Stromal cell of bone marrow (primary cell): ENCODE measurements at places on chromosomes 2 and 18.
A peak's percentile ranks its signal among the peaks of the same experiment; 100 is the strongest.

DNA sequence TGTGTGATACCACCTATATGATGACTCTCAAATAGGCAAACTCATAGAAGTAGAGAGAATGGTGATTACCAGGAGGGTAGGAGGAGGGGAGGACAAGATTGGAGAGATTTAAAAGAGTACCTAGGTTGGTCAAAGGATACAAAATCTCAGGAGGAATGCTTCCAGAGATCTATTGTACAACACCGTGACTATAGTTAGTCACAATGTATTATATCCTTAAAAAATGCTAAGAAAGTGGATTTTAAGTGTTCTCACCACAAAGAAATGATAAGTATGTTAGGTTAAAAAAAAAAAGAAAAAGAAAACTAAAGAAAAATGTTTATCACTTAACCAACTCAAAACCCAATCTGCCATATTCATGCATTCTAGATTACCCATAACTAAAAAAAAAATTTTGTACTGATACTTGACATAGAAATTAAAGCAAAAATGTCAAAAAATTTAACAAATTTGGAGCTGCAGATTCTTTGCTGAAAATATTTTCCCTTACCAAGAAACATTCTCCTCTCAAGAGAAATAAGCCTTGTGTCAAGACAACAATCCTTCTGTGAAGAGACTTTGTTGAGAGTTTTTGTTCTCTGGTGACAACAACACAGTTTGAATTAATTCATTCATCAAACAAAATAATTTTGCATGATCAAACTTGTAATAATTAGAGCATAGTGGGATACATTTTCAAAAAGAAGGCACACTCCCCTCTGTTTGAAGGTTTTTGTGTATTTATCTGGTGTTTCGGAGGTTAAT lies 213.1 kb downstream of the DNER start:
- DNase-seq = no peak

DNA sequence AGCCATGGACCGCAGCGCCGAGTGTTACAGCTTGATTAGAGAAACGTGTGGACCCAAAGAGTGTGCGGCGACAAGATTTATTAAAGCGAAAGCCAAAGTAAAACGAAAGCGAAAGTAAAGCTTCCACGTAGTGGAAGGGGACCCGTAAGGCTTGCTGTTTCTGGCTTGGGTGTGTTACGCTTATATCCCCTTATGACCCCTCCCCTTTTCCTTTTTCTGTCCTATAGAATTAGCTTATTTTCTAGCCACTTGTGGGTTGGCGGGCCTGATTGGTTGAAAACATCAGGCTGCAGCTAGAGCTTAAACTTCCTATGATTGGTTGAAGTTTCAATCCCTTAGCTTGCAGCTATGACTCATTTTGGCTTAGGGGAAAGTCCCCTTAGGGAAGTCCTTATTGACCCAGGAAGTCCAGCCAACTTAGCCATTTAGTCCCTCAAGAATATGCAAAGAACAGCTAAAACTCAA lies 969.7 kb downstream of the DCDC2C start:
- peak; percentile 15 for DNase-seq

DNA sequence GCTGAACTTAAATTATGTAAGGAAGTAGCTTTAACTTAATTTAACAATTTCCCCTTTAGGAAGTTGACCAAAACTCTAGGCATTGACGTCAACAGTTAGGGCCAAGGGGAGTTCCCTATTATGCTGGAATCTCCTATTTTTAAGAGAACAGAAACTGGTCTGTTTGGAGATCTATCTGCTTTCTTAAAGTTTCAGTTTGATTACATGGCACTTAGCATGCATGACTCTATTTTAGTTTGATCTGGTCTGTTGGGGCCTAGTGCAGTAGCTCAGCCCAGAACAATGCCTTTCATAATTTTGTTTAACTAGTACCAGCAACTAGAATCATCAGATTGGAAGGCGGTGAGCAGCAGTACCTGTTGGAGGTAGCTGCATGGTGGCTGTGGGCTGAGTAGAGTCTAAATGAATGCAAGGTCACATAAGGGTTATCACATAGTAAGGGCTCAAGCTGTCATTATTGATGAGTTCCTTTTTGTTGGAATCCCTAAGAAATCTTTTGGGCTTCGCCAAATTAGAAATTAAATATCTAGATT lies 60.5 kb upstream of the ZNG1B start:
- DNase-seq = no peak

DNA sequence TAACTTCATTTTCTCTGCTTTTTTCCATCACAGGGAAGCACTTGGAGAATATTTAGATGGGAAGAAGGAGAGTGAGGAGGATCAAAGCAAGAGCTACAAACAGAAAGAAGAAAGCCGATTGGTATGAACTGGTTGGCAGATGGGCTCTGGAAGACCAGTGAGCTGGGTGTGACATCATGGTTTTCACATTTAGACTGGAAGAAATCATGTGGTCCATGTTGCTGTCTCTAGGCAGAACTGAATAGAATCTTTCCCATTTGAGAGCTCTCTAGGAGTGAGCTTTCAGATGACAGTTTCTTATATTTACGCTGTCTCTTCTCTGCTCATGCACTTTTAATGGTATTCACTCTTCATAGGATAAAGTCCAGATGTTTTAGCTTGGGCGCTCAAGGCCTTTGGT lies 12.6 kb downstream of the DRC1 start:
- no peak for DNase-seq

GRCh38 chr2:151630372-151630771 lies 103.9 kb downstream of the NEB start:
- DNase-seq = no peak

GRCh38 chr18:39784541-39784940 lies 2170.5 kb upstream of the PIK3C3 start:
- DNase-seq = no peak

DNA sequence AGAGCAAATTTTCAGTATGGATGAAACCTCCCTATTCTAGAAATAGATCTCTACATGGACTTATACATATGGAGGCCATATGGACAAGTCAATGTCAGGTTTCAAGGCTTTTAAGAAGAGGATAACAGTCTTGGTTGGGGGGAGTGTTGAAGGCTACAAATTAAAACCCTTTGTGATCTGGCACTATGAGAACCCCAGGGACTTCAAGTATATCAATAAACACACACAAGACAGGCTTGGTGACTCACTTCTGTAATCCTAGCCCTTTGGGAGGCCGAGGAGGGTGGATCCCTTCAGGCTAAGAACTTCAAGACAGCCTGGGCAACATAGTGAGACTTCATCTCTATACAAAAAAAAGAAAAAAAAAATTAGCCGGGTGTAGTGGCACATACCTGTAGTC lies 127.2 kb upstream of the SP5 start:
- DNase-seq = no peak

- DNase-seq = no peak
These were observed 6.1 kb downstream of the RNF144A start for GRCh38 chr2:6923319-6923718.

DNA sequence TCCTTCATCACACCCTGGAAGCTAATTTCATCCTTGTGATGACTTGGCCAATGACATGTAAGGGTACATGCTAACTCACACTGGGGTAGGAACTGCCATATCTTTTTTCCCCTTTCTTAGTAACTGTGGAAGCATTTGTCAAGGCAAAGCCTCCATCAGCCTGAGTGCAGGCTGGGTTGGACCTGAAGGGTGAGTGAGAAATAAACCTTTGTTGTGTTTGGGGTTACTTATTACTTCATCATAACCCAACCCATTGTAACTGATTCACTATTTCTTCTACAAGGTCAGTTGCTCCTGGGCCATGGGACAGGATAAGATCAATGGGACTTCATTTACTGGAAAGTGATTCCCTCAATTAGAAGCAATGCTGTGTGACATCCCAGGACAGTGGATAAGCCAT lies 108.4 kb downstream of the COL6A3 start:
- DNase-seq = no peak

- no peak for DNase-seq
These were observed 22.8 kb upstream of the EXOC6B start for GRCh38 chr2:72848436-72849137.

GRCh38 chr2:188291617-188292347 lies at the start of gene GULP1:
GULP1 (plus strand) TSS chr2:188291874; CDS start chr2:188477703, 185,829 bp downstream.
- DNase-seq = peak; percentile 63

- peak; percentile 13 for DNase-seq
These were observed 46.4 kb downstream of the BMP10 start for GRCh38 chr2:68824831-68825230.

- DNase-seq = no peak
These were observed 49.9 kb downstream of the LPIN2 start for GRCh38 chr18:2963048-2963447.

DNA sequence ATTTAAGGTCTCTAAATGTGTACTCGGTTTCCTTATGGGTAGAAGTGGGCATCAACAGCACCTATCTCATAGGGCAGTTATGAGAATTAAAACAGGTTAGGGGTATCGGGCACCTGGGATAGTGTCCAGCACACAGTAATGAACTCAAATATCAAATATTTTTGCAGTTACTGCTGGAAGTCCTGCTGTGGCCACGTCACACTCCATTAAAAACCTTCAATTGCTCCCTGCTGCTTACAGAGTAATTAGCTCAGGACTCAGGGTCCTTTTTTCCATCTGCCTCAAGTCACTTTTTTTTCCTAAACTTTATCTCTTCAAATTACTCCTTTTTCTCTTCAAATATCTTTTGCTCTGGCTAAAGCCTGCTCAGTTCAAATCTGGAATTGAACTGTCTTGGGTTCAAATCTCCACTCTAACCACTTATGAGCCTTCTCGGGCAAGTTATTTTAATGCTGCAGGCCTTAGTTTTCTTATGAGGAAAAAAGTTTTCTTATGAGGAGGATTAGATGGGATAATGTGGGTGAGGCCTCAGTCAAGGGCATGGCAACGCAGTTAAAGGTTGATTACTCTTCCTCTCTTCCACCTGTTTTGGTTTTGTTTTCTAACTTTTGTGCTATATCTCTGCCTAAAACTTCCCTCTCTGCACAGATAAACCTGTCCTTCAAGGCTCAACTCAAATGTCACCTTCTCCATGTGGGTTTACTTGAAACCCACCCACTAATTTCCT lies 36.6 kb downstream of the SPRED2 start:
- DNase-seq = no peak

- DNase-seq = no peak
These were observed 60.4 kb upstream of the SLC8A1 start for GRCh38 chr2:40512256-40512655.

GRCh38 chr2:96946060-96946459 lies 40.3 kb downstream of the FAM178B start:
- DNase-seq = no peak

DNA sequence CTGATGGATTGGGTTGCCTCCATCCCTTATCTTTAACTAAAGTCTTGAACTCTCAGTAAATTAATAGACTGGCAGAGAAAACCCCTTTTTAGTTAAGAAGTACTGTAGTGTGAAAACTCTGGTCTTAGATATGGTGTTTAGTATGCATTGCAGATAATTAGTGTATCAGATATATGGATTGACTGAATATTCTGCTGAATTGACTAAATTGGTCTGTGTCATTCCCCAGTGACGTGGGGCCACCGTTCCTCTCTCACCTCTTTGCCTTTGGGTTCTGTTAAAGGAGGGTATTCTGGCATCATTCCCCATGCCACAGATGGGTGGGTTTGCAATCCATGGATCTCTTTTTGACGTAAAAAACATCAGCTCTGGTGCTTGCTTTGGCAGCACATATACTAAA lies 67.1 kb upstream of the XPO1 start:
- no peak for DNase-seq

DNA sequence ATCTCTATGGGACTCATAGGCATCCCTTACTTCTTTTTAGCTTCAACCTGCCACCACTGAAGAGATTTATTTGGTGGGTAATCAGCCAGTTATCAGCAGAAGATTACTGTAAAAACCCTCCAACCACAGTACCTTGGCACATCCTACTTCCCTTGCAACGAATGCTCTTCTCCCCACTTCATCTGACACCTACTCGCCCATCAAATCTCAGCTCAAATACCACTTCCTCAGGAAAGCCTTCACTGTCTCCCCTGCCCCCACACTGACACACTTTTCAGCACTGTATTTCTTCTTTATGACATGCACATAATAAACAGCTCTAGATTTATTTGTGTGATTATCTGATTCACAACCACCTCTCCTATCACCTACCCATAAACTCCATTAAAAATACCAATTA lies 3.1 kb downstream of the KDSR start:
- no peak for DNase-seq

- no peak for DNase-seq
These were observed 171.8 kb downstream of the UBE2E3 start for GRCh38 chr2:181152226-181152625.

- peak; percentile 79 for DNase-seq
These were observed 145.5 kb upstream of the CTAGE1 start for GRCh38 chr18:22563164-22563583.

GRCh38 chr2:26395394-26395793 lies 6.3 kb upstream of the DRC1 start:
- no peak for DNase-seq

- no peak for DNase-seq
These were observed 3.1 kb downstream of the SLC38A11 start for GRCh38 chr2:164952057-164952702.

GRCh38 chr2:129805899-129806298 lies 173.6 kb upstream of the RAB6C start:
- DNase-seq = no peak

DNA sequence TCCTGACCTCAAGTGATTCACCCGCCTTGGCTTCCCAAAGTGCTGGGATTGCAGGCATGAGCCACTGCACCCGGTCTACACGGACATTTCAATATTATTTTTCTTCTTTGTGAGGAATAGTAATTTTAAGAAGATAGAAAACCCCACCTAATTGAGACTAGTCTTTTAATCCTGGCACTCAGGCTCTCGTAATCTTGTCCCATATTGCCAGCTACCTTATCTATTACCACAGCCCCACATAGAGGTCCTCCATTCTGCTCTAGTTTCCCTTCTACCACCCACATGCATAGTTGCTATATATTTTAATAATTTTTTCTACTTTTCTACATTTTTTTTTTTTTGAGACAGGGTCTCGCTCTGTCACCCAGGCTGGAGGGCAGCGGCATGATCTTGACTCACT lies 9.5 kb upstream of the USP14 start:
- DNase-seq = no peak
